ENCODE measurements at places on chromosomes 3 and 15.

DNA sequence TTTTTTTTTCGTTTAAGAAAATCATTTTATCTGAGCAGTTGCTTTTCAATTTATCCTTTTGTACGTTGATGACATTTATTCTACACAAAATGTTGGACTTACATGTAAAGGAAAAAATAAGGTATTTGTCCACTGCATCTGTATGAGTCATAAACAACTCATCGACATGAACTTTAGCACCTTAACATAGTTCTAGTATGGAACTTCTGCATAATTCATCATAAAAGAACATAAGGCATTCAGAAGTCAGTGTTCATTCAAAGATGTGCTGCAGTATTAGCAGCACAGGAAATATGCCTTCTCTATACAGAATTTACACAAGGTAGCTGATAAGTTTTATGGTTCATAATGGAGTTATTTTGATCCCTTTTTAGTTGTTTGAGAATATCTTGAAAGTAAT lies 801.6 kb downstream of the CADM2 start:
- no peak for DNase-seq

DNA sequence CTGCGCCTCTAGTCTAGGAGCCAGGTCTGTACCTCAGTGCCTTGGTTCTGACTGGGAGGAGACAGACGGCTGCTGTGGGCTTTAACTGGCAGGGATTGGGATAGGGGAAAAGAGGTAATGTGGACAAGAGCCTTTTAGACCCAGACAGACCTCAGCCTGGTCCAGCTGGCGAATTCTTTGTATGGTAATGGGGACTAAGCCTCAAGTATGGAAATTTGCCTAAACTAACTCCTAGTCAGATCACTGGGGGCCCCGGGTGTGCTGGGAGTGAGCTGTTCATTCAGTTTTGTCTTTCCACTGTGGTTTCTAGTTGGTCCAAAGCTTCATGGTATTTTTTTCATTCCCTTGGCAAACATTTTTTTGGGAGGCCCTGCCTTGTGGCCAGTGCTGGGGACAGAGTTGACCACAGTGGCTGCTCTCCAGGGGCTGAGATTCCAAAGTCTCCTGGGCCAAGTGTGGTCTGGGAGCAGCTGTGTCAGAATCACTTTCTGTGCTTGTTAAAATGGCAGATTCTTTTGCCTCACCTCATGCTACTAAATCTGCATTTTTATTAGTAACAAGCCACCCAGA lies 261.4 kb upstream of the C2CD4B start:
- DNase-seq, result no peak

DNA sequence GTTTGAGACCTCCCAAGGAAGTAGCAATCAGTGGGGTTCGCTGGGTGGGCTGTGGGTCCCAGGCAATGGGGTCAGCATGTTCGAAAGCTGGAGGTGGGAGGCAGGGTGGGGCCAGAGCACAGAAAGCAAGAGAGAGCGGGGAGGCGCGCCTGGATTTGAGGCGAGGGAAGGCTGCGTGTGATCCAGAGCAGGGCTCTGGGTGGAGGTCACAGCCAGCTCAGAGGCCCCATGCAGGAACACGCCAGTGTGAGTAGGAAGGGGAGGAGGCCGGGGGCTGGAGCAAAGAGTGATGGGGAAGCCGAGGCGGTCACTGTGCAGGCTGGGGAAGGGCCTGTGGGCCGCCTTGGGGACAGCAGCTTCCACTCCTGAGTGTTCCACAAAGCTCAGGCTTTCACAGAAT lies 8.8 kb downstream of the DNAJB8 start:
- no peak for DNase-seq

GRCh38 chr3:68483041-68483440 lies 449.3 kb downstream of the TAFA4 start:
- DNase-seq, result no peak

- no peak for DNase-seq
Measured at GRCh38 chr3:81602781-81603180, 158.7 kb downstream of the GBE1 start.

DNA sequence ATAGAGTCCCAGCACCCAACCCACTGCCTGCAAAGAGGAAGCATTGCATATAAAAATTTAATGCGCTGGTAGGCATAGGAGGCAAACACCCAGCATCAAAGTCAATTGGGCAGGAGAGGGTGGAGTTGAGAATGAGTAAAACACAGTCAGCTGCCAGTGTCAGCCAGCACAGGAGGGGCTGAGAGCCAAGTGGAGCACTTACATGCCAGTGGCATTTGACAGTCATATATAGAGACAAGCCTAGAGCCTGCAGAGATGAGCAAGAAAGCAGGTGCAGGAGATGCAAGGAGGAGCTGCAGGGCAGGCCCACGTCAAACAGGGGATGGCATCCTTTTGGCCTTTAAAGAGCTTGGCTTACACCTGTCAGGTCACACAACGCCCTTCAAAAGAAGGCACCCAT lies 27.6 kb upstream of the ZFAND6 start:
- DNase-seq, result peak; percentile 35

GRCh38 chr3:70615286-70615685 lies 302.8 kb upstream of the MDFIC2 start:
- DNase-seq, result no peak

- DNase-seq, result no peak
Measured at GRCh38 chr3:98557324-98558010, 25.7 kb downstream of the GPR15 start.

DNA sequence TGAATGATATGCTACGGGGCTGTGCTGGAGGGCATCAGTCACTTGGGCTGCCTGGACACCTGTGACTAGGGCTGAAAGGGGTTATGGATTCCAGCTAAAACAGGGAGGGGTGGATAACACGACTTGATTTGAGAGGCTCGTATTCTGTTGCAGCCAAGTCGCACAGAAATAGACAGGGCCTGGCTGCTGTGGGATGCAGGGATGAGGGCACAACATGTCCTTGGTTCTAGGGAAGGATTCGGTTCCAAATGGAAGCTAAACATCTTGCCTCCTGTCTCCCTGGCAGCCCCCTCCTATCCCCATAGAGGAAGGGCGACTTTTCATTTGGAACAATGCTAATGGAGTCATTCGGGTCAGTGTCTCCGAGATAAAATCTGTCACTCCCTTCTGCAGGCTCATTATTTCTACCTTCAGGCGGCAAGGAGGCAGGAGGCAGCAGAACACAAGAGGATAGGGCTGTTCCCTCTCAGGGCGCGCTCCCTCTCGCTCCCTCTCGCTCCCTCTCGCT lies 433.8 kb upstream of the RBMS3 start:
- no peak for DNase-seq

DNA sequence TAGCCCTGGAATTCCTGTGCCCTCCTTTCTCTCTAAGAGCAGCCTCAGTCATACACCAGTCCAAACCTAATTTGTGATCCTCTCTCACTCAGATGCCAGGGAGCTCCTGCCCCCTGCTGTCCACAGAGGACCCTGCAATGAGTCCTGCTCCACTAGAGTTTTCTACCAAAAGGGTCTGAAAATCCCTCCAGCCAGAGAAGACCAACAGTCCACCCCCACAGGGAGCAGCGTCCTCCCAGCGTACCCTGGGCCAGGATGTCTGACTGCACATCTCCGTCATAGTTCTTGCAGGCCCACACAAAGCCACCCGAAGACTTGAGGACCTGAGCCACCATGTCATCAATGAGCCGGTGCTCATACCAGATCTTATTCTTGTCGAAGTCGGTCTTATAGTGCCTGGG lies 15.4 kb downstream of the IDH2 start:
- no peak for DNase-seq

DNA sequence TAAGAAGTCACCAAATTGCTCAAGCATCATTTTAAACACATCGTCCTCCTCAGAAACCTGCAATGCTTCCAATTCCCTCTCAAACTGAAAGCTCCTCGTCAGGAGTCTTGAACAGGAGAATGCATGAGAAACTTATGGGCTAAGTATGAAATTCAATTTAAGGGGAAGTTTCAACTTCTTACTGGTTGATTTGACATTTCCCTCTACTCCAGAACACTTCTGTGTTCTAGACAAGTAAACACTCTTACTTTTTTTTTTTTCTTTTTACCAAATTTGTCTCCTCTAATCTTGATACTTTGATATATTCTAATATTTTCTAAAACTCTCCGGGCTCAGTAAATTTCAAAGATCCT lies 181.7 kb downstream of the RSL24D1 start:
- DNase-seq, result no peak

- no peak for DNase-seq
Measured at GRCh38 chr3:119716998-119717397, 14.2 kb downstream of the CFAP91 start.
